Natural killer cell (primary cell): ENCODE measurements at places on chromosomes 2 and 18. TPM values are rescaled to one million over a fixed set of nuclear protein-coding genes. Genes with fewer than 3 reads are reported as not detected.

The RFTN2 gene
- not detected for total RNA-seq

The ZSWIM2 gene
- not detected for total RNA-seq

The KCNJ3 gene
- not detected for total RNA-seq

The MBD5 gene
- total RNA-seq, result 83.8 TPM

The VIL1 gene
- 1.6 TPM for total RNA-seq

The DCAF17 gene
- total RNA-seq, result 30.7 TPM

The NIF3L1 gene
- total RNA-seq, result 9.6 TPM

The ALPG gene
- total RNA-seq, result not detected

The KRCC1 gene
- total RNA-seq, result 17.0 TPM

The NR4A2 gene
- total RNA-seq, result 316 TPM

The ACVR1C gene
- total RNA-seq, result 0.05 TPM

The CCL20 gene
- not detected for total RNA-seq

The SRD5A2 gene
- not detected for total RNA-seq

The DES gene
- not detected for total RNA-seq

The MC5R gene
- total RNA-seq, result not detected

The ZNF24 gene
- 58.2 TPM for total RNA-seq

The TSPYL6 gene
- not detected for total RNA-seq

The LANCL1 gene
- 27.0 TPM for total RNA-seq

The SLC38A11 gene
- total RNA-seq, result not detected

The LMAN2L gene
- total RNA-seq, result 7.9 TPM

The DYNC1I2 gene
- total RNA-seq, result 30.2 TPM

The MEP1B gene
- not detected for total RNA-seq
